ENCODE measurements at places on chromosomes 5 and 9. TPM values are rescaled to one million over a fixed set of nuclear protein-coding genes. Genes with fewer than 3 reads are reported as not detected.

The PRUNE2 gene
- total RNA-seq = 0.50 TPM

The LCN2 gene
- not detected for total RNA-seq

The CEL gene
- 2.0 TPM for total RNA-seq

DNA sequence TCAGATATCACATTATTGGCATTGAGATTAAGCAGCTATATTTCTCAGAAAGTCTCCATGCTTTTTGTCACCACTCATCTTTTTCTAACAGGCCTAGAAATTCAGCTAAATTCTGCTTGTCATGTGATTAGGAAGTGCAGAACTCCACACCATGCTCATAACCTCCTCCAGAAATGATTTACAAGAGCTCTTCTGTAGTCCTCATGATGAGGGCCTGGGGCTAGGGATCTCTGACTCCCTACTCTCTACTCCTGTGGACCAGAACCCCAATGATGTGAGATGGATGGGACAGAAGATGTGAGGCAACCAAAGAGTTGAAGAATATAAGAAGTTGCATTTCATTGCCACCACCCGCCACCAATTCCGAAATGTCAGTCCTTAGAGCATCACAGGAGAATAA is 16.5 kb upstream of the SIL1 start:
- no peak for DNase-seq
- peaks cover 2% of the 10 kb centered on the region for H3K4me1 ChIP-seq
- H3K27me3 ChIP-seq = peaks cover 8% of the 10 kb centered on the region
- no peaks in the 10 kb centered on the region for H3K36me3 ChIP-seq
- no peak overlapping the region for H3K4me3 ChIP-seq

DNA sequence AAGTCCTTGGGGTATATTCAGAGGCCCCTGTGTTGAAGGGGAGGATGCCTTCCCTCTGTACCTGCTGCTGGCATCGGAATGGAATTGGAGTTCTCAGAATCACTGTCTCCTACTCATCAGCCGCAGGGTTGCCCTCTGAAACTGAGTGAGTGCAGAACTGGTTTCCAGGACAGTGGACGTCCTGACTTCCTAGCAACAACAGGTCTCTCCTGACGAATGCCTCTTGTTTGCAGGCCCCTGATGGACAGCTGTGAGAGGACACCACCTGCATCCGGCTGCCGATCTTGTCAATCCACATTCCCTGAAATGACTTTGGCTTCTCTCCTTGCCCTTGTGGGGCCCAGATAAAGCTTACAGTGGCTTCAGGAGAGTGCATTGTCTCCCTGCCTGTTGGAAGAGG is 274.5 kb downstream of the NSG2 start:
- no peaks in the 10 kb centered on the region for H3K36me3 ChIP-seq
- no peaks in the 10 kb centered on the region for H3K4me1 ChIP-seq

DNA sequence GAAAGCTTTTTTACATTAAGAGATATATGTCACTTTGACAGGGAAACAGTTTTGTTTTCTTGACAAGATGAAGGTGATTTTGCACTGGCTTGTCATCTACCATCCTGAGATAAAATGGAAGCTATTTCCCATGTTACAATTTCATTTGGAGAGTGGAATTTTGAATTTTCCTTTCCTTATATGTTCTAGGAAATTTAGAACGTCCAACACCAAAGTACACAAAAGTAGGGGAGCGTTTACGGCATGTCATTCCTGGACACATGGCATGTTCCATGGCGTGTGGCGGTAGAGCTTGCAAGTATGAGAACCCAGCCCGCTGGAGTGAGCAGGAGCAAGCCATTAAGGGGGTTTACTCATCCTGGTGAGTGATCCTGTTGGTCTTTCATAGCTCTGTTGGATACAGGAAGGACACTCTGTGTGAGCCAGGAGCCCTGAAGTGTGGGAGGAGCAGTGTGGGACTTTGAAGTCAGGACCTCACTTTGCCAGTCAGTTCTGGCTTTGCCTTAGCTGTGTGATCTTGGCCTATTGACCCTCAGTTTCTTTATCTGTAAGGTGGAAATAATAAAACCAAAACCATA is 887 bp downstream of the PTPDC1 start:
- no peak overlapping the region for H3K27ac ChIP-seq
- no peaks in the 10 kb centered on the region for H3K36me3 ChIP-seq
- no peak for DNase-seq
- no peaks in the 10 kb centered on the region for H3K4me1 ChIP-seq
- H3K27me3 ChIP-seq = no peaks in the 10 kb centered on the region
- no peak overlapping the region for H3K4me3 ChIP-seq
